Liver (tissue), 10 donors: ENCODE measurements at places on chromosomes 2 and 18. TPM values are rescaled to one million over a fixed set of nuclear protein-coding genes. Genes with fewer than 3 reads are reported as not detected.

DNA sequence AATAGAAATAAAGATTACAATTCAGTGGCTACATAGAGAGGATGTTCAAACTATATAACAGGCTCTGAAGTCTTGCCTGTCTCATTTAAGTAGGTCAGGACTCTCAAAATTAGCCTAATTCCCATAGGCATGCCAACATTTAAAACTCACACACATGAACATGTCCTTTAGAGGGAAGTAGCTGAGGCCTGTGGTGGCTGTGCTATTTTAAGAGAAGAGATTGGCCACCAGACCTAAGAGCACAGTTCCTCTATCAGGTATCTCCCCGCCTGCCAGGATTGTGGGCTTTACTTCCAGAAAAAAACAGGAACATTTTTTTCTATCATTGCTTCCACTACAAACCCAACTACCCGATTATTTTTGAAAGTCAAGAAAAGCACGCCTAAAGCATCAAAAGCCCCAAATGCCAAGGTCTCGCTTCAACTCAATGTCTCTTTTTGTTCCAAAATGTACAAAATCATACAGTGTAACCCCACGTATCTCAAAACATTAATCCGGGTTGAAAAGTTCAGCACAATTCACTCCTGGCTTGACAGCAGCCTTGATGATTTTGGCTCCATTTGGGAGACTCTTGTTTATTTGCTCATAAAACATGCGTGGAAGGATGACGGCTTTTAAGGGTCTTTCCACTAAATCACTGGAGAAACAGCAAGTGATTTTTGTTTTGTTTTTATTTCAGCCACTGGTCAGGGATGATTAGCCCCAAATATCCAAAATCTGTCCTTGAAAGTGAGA lies 15.3 kb downstream of the FHL2 start:
- no peak for DNase-seq

DNA sequence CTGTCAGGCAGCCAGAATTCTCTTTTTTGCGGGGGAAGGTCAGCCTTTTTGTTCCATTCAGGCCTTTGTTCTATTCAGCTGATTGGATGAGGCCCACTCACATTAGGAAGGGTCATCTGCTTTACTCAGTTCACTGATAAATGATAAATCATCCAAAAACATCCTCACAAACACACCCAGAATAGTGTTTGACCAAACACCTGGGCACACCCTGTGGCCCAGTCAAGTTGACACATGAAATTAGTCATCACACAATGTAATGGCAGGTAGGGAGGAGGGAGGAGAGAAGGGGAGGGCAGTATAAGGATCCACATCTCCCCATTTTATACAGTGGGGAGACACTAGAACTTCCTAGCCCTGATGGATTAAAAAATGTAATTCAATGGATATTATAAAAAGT lies 8.3 kb upstream of the RMC1 start:
- no peak for DNase-seq

DNA sequence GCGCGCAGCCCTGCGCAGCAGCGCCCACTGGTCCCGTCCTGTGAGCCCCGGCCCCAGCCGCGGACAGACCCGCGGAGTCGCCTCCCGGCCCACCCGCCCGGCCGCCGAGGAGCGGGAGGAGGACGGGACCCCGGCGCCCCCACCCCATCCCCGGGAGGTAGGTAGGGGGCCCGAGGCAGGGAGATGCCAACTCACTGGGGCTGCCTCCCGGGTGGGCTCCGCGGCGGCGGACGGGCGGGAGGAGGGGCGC lies 160 bp downstream of the SPTBN1 start:
- no peak for DNase-seq

GRCh38 chr2:124822516-124822915 lies 797.4 kb downstream of the CNTNAP5 start:
- DNase-seq: no peak

GRCh38 chr2:179724403-179724802 lies 137.0 kb downstream of the ZNF385B start:
- DNase-seq: no peak

Gene DNAJC5G
- total RNA-seq: not detected

Gene C1GALT1C1L
- total RNA-seq: 0.17 TPM

GRCh38 chr18:49021433-49022129 lies 70.8 kb upstream of the SMAD7 start:
- DNase-seq: peak; percentile 44

DNA sequence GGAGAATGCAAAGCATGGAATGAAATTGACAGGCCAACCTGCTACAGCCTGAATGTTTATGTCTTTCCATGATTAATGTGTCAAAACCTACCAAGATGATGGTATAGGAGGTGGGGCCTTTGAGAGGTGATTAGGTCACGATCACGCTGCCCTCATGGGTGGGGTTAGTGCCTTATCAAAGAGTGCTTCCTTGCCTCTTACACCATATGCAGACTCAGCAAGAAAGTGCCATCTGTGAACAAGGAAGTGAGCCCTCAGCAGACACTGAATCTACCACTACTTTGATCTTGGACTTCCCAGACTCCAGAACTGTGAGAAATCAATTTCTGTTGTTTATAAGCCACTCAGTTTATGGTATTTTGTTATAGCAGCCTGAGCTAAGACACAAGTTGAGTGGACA lies 147.5 kb upstream of the BCL2L11 start:
- no peak for DNase-seq

Gene CERKL
- 0.79 TPM for total RNA-seq

DNA sequence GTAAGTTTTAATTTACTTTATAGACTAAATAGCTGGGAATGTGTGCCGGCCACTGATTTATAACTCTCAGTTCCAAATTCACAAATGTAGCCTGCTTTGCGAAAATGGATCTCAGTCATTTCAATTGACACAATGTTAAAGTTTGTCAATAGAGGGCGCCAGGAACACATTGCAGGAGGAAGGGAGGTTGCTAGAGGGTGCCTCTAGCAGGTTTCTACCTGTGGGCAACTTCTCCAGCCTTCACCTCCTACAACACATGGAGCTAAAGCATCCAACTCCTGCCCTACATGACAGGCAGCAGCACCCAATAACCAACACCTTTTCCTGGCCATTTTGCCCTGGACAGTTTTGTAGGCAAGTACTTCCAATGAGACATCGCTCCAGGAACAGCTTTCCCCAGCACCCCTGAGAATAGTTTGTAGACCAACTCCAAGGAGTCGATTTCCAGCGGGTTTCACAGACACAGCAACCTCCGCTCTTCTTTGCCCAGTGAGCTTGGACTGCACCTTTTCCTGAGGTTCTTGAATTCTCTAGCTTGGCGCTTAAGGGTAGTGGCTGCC lies 784.8 kb upstream of the CDH2 start:
- no peak for DNase-seq

Gene PREB
- total RNA-seq: 21.5 TPM

Gene ZAP70
- 4.9 TPM for total RNA-seq

DNA sequence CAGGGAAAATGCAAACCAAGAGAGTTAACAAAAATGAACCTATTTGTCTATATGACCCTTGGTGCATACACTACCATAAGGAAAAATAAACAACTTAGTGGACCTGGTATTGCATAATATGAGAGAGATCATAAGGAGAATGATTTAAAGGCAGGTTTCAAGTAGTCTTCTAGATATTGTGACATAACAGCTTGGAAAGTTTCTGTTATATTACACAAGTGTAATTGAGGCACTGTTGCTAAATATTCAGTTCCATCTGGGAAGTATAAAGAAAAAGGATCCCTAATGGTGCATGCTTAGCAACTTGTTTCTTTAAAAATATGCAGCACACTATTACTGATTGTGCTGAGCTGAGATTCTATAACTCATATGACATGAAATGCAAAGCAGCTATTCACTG lies 252.2 kb upstream of the SPHKAP start:
- no peak for DNase-seq

Gene SERPINB10
- 4.6 TPM for total RNA-seq

DNA sequence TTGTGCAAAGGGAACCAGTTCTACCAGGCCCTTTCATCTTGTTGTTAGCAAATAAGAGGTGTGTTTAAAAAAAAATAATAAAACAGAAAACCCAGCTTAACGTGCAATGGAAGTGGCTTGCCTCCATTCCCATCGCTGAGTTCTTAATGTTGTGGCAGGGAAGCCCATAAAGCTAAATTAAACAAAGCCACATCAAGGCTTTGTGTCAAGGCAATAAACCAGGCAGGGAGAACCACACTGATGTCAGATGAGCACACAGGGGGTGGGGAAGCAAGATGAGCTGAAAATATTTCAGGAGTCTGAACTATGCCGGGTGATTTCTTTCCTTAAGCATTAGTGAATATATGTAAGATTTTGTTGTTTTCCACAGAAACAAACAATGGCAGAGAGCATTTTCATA lies 73.5 kb downstream of the PHLPP1 start:
- no peak for DNase-seq

Gene PLEK
- 40.6 TPM for total RNA-seq

Gene PNO1
- 9.5 TPM for total RNA-seq

Gene USP14
- 20.9 TPM for total RNA-seq

Gene GAREM2
- total RNA-seq: 0.19 TPM

DNA sequence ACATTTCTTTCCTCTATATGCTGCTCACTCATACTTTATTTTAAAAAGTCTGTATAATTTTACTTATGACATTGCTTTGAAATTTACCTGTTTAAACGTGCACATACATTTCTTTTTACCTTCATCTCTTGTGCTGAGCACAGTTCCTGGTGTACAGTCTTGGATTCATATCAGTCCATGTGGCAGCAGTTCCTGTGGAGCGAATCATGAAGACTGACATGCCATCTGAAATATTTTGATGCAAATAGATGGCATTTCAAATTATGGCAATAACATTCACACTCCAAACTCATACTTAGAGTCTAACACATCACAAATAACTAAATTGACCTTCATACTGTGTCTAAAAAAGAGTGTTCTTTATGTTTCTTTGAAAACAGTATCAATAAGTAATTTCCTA lies 90.3 kb upstream of the CDH2 start:
- no peak for DNase-seq

Gene MROH2A
- 0.08 TPM for total RNA-seq

DNA sequence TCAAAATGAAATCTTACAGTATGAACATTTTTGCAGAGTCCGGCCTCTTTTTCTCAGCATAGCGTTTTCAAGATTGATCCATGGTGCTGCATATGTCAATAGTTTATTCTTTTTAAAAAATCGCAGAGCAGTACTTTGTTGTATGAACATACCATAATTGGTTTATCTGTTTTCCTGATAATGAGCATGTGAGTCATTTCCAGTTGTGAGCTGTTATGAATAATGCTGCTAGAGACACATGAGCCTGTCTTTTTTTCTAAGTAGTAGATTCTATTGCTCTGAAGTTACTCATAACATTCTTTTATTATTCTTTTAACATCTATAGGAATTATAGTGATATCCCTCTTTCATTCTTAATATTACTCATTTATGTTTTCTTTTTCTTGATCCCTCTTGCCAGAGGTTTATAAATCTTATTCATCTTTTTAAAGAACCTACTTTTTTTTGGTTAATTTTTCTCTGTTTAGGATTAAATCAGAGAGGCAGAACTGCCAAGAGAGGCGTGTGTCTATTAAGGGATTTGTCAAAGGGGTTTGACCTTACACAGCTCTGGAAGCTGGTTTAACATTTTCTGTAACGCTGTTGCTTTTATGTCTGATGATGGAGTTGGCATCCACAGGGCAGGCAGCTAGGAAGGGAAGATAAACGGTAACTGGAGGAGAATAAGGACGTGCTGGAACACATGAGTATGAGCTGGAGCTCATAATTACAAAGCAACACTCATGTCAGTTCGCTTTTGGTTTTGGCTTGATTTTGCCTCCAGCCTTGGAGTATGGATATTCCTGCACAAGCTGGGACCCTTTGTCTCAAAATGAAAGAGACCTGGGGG lies 47.4 kb downstream of the MGAT5 start:
- DNase-seq: no peak

GRCh38 chr18:27582760-27583412 lies 397.8 kb upstream of the CHST9 start:
- DNase-seq: no peak

Gene UNC80
- under 0.01 TPM for total RNA-seq

DNA sequence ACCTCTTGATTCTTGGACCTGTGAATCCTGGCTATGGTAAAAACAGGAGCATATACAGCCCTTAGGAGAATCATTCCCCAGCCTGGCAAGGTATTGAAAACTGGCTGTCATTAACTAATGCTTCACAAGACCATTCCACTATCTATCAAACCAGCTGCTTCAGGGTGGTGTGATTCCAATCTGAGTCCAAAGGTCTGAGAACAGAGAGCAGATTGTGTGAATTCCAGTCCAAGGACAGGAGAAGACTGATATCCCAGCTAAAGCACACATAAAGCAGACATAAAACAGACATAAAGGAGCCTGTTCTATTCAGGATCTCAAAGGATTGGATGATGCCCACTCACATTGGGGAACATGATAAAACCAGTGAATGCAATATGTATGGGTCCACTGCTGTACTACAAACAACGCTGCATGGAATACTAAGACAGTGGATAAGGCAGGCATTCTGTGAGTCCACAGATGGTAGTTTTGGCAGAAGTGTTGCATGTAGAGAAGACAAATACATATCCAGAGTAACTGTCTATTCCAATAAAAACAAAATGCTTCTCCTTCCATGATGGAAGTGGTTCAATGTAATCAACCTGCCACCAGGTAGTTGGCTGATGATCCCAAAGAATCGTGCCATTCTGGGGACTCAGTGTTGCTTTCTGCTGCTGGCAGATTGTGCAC lies 363.9 kb downstream of the KCNJ3 start:
- no peak for DNase-seq

DNA sequence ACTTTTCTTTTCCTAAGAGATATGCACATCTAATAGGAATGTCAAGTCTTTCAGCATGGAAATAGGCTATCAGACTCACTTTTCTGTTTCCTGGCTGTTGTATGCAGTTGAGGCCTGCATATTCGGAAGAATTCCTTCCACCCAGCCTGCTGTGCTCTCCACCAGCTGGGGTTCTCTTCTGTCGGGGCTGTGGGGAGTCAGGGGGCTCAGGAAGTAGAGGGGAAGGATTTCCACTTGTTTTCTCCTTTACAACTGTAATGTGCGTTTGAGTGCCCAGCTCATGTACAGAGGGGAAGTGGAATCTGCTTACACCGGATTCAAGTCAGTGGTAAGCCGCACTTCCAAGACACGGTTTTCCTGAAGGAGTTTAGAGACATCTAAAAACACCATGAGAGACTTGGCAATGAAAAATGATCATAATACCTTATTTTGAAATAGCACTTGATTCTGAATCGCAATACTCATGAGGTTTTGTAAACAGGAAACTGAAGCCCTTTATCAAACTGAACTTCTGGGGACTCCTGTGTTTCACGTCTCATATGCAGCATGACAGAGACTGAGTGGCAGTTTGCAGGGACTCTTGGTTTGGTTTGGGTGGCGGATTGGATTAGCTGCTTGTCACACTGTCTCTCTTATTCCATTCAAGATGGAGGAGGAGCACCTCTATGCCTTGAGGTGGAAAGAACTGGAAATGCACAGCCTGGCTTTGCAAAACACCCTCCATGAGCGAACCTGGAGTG lies 90.4 kb downstream of the MTCL1 start:
- DNase-seq: no peak

Gene UGT1A8
- 0.17 TPM for total RNA-seq

Gene LIMS4
- total RNA-seq: 0.56 TPM

- DNase-seq: no peak
These were observed 74.1 kb downstream of the MAPK4 start for GRCh38 chr18:50633992-50634391.

GRCh38 chr2:197273485-197273884 lies 37.1 kb downstream of the ANKRD44 start:
- no peak for DNase-seq

Gene PTPRN
- not detected for total RNA-seq

GRCh38 chr2:115649731-115650130 lies 1207.3 kb downstream of the DPP10 start:
- no peak for DNase-seq

Gene CRACDL
- total RNA-seq: 0.42 TPM
